ENCODE measurements at places on chromosomes 5 and 9.

DNA sequence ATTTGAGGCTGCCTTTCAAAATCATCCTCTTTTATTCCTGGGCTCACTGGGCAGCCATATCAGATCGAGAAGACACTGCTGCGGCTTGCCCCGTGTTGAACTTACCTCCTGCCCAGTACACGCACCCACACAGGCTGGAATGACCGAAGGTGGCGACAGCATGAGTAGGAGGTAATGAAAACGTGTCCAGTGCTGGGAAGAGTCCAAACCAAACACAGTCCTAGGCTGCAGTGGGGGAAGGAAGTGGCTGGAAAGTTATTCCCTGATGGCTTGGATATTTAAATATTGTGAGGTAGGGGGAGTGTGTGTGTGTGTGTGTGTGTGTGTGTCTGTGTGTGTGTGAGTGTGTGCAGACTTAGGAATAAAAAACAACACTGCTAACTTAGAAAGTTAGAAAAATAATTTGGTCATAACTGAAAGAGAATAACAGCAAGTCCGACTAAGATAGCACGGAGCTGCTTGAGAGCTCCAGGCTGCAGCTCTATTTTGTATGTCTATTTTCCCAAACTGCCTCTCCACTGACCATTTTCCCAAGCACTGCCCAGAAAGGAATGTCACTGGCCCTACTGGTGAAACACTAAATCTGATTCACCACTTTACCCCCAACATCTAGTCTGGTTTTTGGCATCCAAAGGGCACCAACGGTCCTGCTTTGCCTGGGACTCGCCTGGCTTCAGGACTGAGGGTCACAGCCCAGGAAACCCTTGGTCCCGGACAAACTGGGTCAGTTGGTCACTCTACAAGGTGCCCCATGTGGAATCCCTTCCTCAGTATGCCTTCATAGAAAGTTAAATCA is 41.2 kb downstream of the ANKH start:
- DNase-seq = no peak

- DNase-seq = no peak
These were observed 154.8 kb downstream of the SGCD start for GRCh38 chr5:156481741-156482140.

- DNase-seq = no peak
These were observed 193.9 kb downstream of the SEC61B start for GRCh38 chr9:99416007-99416406.

GRCh38 chr9:69155341-69156030 is 18.6 kb upstream of the TJP2 start:
- no peak for DNase-seq

DNA sequence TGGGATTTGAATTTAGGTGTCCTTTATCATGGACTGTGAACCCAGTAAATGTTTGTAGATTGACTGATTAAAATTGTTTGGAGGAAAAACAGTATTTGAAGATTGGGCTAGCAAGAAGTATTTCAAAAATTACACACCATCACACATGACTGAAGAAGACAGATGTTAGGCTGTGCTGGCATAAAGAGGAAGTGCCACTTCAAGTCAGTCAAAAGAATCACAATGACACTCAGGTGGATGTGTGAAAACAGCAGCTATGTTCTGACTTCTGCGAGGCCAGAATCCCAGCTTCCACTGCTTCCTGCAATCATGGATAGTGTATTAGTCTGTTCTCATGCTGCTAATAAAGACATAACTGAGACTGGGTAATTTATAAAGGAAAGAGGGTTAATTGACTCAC is 393.3 kb downstream of the DMRT2 start:
- no peak for DNase-seq

DNA sequence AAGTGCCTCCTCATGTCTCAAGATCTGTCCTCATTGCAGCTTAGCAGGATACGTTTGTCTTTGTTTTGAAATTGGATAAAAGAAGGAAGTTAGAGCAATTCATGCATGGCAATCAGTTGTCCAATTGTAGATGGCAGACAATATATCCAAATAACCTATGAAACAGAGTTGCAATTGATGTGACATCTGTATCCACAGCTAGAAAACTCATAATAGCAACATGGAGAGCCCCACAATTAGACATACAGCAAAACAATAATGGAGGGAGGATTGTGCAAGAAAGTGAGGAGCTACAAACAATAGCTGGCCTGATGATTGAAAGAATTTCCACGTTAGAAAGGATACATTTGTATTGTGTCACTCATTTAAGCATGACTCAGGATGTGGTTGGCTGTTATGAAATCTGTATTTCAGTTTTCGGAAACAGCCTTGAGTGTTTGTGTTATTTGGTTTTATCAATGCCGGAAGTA is 132.0 kb downstream of the FAM174A start:
- DNase-seq = no peak

- DNase-seq = peak; percentile 21
These were observed 54.4 kb downstream of the CCDC192 start for GRCh38 chr5:127757576-127757975.

DNA sequence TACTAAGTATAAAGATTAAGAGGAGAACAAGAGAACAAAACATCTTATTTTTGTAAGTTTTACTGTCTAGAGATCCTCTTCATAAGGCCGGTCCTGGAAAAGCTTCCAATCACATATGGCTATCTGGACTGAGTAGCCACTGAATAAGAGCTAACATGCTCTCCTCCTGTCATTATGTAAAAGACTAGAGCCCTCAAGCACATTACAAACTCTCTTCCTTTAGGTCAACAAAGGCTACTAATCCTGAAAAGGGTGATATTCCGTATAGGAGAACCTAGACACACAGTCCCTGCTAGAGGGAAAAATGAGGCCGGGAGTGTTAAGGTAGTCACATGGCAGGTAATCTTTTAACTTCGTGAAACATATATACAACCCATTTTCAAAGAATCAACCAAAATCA is 665.6 kb downstream of the EFNA5 start:
- DNase-seq = no peak

DNA sequence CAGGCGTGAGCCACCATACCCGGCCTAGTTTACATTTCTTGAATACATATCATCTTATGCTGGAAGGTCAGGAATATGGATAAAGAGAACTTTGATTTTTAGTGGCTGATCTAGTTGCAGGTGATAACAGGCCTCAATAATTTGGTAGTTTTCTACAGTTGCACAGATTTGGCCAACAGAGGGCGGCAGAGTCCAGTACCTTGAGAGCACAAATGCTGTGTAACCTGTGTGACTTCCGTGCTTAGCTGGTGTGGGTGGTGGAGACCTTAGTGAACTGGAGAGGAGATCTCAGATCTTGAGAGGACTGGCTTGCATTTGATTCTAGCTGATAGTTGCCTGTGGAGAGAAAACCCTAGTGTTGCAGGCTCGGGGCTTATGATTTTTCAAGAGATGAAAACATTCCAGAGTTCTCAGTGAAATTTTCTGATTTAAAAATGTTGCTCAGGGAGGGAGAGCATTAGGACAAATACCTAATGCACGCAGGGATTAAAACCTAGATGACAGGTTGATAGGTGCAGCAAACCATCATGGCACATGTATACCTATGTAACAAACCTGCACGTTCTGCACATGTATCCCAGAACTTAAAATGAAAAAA is 17.4 kb upstream of the GPR151 start:
- peak; percentile 72 for DNase-seq

- no peak for DNase-seq
These were observed 204.2 kb upstream of the HAPLN1 start for GRCh38 chr5:83924891-83925290.

DNA sequence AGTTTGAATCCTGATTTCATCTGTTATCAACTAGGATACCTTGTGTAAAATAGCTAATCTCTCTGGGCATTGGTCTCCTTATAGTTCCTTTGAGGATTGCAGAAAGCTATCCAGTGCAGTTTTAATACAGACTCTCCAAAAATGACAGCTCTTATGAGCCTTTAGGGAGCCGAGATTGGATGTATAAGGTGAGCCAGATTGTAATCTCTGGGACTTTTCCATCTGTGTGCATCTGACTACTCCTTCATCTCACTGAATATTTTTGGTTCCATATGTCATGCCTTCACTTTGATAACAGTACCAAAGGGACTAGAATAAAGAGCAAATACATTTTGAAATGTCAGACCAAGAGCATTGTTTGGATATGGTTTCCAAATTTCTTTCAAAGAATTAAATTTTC is 367.2 kb downstream of the TMEM232 start:
- no peak for DNase-seq

DNA sequence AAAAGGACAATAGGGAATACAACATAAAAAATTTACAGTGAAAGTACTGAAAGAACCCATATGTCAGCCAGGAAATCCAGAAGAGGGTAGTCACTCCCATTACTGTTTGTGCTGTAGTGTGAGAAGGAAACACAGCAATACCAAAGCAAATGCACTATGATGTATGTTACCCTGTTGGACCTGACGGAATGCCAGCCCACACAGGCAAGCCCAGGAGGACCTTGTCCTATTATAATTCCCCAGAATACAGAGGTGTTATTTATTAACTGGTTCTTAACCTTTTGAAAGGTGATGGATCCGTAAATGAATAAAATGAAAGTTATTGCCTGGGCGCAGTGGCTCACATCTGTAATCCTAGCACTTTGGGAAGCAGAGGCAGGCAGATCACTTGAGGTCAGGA is 79.0 kb downstream of the GDA start:
- DNase-seq = no peak

DNA sequence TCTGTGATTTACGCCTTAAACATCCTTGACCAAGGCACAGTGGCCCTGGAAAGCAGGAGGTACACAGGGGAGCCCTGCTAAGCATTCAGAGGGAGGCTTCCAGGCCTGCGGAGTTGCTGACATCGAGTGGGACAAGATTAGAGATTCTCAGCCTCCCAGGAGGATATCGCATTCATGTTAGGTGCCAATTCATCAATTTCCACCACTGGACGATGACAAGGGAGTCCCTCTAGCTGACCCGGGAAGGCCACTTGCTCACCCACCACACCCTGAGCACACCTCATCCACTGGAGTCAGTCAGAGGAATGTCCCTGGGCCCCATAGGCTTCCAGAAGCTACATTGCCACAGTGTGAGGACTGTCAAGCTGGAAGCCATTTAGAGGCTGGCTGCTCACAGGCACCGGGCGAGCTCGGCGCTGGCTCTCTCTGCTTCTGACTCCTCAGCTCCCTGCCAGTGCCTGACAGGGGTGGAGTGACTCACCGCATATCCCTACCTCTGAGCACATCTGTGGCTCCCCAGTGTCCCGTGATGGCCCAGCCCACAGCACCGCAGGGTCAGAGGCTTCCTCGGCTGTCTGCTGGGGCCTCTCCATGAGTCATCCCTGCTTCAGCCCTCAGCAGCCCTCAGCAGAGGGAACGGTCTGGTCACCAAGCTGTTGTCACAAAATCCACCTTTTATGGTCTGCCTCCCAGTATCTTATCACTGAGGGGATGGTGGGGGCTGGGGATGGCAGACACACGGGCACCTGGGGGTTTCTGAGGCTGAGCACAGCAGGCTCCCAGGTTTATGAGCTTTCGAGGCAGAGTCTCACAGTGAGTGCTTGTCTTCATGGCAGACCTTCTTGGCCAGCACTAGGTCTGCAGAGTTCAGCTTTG is 117.5 kb downstream of the ZNF608 start:
- DNase-seq = peak; percentile 67

DNA sequence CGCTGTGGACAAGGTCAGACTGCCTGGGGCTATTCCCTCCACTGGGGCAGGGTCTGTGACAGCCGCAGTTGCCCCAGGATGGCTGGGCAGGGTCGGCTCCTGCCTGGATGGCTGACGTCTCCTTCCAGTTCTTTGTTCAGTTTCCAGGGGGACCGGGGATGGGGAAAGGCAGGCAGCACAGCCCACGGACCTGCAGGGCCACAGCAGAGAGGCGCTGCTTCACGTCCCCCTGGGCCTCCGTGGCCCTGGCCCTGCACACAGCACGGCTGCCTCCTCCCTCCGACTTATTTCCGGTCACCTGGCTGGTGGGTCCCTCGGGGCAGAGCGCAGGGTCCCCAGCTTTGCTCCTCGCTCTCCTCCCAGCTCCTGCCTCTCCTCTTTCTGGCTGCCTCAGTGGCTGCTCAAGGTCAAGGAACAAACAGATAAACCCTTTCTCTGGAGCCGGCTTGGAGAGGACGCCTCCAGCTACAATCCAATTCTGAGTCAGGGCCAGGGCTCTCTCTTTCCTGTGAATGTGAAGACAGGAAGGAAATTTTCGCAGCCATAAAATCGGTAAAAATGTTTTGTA is 169.7 kb downstream of the C9orf50 start:
- DNase-seq = no peak

GRCh38 chr9:136379891-136380290 is 6.4 kb upstream of the CARD9 start:
- DNase-seq = no peak

- no peak for DNase-seq
These were observed 6.2 kb downstream of the VPS13A start for GRCh38 chr9:77183581-77183980.

- DNase-seq = no peak
These were observed 19.1 kb upstream of the MVB12B start for GRCh38 chr9:126307322-126308061.

GRCh38 chr5:79025054-79025472 is 40.0 kb upstream of the ARSB start:
- DNase-seq = peak; percentile 73

- no peak for DNase-seq
These were observed 62.3 kb downstream of the NSUN2 start for GRCh38 chr5:6570530-6570929.

- no peak for DNase-seq
These were observed 10.7 kb downstream of the CAMSAP1 start for GRCh38 chr9:135896626-135897025.

DNA sequence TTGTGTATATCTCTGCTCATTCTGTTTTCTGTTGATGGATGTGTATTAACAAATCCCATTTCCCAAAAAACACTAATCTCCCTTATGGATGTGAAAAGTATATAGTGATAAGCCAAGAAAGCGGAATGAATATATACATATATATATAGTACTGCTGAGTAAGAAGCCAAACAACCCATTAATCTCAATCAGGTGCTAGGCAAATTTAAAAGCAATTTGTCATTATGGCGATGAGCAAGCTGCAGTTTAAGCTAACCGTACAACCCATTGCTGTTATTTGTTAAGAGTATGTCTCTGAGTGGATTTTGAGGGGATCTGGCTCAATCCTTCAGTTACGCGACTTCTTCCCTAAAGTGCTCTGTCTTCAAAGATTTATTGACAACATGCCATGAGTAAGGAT is 640.4 kb upstream of the ARRDC3 start:
- DNase-seq = no peak

DNA sequence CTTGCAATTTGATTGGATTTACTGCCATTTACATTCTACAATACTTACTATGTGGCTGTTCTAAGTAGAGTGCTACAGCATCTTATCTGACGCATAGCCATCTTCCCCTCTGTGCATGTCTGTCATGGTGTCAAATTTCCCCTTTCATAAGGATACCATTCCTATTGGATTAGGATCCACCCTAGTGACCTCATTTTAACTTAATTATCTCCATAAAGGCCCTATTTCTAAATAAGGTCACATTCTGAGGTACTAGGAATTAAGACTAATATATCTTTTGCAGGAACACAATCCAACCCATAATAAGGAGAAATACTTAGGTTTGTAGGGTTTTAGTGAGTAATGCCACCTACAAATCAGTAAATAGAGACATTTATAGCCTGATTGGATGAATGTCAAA is 268.0 kb downstream of the ADAMTSL1 start:
- no peak for DNase-seq

GRCh38 chr5:83331842-83332241 is 139.7 kb upstream of the VCAN start:
- no peak for DNase-seq
